Stimulated activated CD4-positive, alpha-beta T cell treated with anti-CD3 and anti-CD28 coated beads, Interleukin-4, amount 100 ng/mL, for 1 hour (primary cell): ENCODE measurements at places on chromosomes 12 and 14.

DNA sequence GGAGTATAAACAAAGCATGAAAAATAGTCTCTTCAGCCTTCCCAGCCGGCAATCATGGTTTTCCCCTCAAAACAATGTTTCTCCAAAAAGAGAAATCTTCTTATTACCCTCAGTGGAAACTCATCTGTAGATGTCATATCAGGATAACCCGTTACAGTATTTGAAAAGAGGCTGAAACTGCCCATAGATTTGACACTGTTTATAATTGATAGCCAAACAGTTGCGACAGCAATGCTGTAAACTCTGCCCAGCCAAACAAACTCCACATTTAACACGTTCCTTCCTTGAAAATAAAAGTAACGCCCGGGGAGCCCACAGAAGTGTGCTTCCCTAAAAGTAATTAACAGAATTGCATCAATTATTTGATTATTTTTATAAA is 201.3 kb upstream of the FOXN3 start:
- no peak for DNase-seq

DNA sequence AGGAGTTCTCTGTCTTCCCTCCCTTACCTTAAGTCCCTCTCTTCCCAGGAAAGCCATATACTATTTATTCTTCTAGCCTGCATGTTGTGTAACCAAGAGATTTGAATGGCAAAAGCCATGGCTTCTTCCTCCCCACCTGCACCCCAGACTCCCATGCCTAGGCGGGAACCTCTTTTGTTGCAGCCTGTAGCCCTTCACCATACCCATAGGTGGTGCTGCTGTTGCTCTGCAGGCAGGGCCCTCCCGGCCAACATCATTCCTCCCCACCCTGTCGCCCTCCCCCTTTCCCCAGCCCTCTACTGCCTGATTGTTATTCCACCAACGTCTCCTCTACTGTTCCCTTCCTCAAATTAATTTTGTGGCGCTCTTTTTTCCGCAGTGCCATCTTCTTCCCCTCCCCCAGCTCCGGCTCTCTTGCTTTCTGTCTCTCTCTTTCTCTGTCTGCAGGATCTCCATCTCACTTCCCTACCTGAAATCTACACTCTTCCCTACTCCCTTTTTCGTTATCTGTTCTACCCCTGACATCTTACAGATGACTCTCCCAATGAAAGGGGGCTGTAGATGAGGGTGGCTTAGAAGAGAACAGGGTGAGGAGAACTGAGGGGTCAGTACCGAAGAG is 13.8 kb downstream of the NGDN start:
- DNase-seq: no peak

DNA sequence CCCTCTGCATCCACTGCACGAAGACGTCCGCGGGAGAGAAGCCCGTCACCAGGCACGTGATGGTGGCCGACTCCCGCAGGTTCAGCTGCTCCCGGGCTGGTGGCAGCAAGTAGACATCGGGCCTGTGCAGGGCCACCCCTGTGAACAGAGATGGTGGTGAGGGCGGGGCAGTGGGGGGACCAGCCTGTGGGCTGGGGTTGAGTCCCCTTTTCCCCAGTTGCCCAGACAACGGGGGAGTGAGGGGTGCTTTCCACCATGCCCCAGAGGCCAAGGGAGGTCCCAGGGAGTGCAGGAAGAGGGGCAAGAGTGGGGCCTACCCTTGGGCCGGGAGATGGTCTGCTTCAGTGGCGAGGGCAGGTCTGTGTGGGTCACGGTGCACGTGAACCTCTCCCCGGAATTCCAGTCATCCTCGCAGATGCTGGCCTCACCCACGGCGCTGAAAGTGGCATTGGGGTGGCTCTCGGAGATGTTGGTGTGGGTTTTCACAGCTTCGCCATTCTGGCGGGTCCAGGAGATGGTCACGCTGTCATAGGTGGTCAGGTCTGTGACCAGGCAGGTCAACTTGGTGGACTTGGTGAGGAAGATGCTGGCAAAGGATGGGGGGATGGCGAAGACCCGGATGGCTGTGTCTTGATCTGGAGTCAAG is 328.3 kb downstream of the TMEM121 start:
- no peak for DNase-seq

DNA sequence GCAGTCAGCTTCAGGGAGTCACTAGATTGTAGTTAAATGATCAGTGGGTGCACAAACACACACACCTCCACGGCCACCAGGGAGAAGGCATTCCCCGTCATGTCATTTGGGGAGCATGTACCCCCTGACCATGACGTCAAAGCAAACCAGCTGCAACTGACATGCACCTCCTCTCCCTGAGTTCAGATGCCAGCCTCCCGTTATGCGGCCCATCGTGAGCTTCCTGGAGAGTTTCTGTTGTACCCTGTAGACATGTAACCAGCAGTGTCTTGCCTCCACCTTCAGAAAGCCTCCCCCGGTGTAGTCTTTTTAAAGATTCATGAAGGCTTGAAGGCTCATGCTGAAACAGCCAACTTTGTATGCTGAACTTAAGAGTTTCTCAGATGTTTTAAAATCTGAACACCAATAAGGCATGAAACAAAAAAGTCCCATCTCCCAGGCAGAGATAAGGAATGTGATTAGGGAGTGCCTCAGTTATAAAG is 54.8 kb downstream of the FNTB start:
- DNase-seq: no peak

DNA sequence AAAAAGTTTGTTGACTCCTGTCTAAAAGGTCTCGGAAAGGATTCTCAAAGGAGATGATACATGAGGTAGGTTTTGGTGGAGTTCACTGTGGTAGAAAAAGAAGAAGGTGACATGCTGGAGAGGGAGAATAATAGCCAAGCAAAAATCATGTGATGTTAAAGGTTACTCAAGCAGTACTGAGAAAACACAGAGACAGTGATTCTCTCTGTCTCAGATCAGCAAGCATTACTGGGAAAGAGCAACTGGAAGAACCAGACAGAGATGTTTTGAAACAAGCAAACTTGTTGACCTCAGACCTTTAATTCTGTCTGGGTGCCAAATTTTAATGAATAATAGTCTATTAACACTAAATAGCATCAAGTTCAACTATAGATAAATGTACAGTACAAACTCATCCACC is 183.5 kb upstream of the PLEKHG7 start:
- no peak for DNase-seq

DNA sequence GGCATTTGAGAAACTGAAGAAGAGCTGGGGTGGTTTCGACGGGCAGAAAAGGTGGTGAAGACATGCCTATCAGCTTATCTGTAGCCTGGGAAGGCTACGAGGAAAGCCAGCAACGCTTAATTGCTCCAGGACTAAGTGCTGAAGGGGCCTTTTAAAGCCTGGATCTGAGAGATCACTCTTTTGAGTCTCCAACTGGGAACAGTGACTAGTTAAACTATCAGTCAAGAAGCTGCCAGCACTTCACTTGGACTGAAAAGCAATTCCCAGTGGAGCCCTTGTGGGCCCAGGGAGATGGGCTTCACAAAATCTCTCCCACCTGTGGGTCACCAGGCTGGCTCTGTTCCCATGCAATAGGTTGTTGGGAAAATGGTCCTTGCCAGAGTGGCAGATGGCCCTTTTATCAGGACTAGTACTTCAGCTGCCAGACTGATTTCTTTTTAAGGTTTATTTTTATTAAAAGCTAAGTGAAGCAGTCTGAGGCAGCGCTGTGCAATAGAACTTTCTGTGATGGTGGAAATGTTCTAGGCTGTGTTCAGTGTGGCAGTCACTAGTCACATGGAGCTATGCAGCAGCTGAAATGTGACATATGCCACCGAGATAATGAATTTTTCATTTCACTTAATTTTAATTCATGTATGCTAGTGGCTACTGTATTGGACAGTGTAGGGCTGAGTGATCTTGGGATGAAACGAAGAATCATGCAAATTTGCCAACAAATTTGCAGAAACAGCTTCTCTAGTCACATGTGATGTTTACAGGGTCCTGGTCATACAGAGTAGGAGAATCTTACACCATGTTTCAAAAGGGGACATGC is 276.8 kb downstream of the PCNX1 start:
- DNase-seq: no peak

GRCh38 chr14:97946240-97946639 is 1149.1 kb downstream of the VRK1 start:
- DNase-seq: no peak

GRCh38 chr12:53065975-53066931 is 12.9 kb downstream of the SPRYD3 start:
- DNase-seq: peak; percentile 68

- DNase-seq: no peak
These were observed 144.3 kb downstream of the NRXN3 start for GRCh38 chr14:78314484-78314883.
